Lung (tissue), 17 donors: ENCODE measurements at places on chromosomes 7 and 10. TPM values are rescaled to one million over a fixed set of nuclear protein-coding genes. Genes with fewer than 3 reads are reported as not detected.
A peak's percentile ranks its signal among the peaks of the same experiment; 100 is the strongest.

DNA sequence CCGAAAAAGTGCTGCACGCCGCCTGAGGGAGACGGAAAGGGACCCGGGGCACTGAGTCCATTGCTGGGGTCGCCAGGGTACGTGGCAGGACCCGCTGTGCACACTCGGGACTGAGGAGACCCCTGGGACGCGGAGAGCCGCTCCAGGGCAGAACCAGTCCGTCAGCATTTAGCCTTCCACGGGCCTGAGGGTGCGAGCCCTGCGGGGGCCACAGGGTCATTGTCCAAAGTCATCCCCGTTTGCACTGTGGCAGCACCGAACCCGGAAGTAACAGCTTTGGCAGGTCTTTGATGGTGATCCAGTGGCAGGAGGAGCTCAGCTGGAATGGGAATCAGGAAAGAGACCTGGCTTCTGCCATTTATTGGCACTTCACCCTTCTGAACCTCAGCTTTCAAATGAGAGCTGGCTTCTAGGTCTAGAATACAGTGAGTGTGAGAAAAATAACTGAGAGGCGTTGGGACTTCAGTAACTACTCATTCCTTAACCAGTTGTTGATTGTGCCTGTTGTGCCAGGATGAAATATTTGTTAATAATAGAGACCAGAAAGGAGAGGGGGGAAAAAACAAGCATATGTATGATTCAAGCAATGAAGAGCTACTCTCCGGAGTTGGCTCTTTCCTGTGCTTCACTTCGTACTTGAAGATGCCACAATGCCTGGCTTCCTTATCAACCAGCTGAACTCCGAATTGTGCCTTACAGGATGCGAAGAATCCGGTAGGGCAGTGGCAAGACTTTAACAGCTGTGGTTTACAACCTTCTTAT lies 811 bp upstream of the ARHGAP12 start:
- peak overlapping the region; percentile 99 for H3K27ac ChIP-seq
- H3K36me3 ChIP-seq = no peaks in the 10 kb centered on the region
- peaks cover 28% of the 10 kb centered on the region for H3K4me1 ChIP-seq
- H3K4me3 ChIP-seq = peak overlapping the region; percentile 71
- DNase-seq = no peak

DNA sequence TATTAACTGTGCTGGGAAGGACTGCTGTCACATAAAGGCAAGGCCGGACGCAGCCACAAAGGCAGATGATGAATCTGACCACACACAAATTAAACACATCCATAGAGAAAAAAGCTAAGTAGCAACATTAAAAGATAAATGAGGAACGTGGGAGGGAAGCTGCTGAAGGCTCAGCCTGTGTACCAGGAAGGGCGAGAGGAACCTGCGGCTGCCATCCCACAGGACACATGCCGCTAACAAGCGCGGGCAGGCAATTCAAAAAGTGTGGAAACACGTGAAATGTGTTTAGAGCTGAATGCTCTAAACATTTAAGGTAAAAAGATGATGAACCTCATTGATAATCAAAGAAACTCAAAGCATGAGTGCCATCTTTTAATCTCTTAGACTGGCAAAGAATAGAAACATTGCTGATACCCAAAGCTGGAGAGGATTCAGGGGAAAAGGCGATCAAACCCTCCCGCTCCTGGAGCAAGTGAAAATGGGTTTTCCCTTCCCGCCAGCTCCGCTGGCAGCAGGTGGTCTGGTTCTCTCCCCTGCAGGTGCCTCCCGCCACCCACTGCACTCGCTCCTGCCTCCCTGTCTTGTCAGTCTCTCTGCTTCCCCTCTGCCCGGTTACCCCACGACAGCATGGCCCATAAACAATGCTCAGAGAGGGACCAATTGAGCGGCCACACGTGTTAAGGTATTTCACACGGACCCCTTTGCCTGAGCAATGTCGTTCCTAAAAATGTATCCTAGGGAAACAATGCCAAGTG lies 4.2 kb downstream of the STK32C start:
- no peak overlapping the region for H3K4me3 ChIP-seq
- H3K36me3 ChIP-seq = no peaks in the 10 kb centered on the region
- DNase-seq = no peak
- peaks cover 6% of the 10 kb centered on the region for H3K27me3 ChIP-seq

HTR7 gene
- polyA plus RNA-seq = 0.12 TPM

BICC1 gene
- 2.7 TPM for polyA plus RNA-seq

PNLIP gene
- not detected for polyA plus RNA-seq

MEOX2 gene
- polyA plus RNA-seq = 3.0 TPM

COL28A1 gene
- polyA plus RNA-seq = 2.2 TPM
